ENCODE measurements at places on chromosomes 1 and 21.

DNA sequence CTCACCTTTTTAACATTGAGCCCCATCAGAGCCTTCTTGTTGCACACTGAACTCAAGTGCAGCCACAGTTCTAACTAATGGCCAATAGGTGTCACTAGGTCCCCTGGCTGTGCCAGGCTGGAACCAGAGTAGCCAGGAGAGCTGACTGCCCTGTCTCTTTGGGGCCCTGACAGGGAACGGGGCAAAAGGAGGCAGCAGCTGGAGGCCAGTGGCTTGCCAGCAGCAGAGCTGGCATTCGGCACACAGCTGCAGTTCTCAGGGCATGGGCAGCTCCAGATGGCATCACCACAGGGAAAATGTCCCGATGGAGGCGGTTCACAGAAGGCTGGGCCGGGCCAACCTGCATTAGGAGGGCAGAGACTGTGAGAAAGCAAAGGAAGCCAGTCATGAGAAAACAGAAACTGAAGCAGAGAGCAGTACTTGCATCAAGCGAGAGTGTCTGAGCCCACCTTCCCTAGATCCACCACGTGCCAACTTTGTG is 188.6 kb downstream of the FCRL5 start:
- no peak for DNase-seq

GRCh38 chr1:153028766-153029165 is 2.2 kb upstream of the SPRR1B start:
- DNase-seq = no peak

- DNase-seq = no peak
Observed at GRCh38 chr1:66119148-66119547, 326.5 kb downstream of the PDE4B start.

- DNase-seq = no peak
Observed at GRCh38 chr1:231192620-231193163, 30.8 kb downstream of the TRIM67 start.

GRCh38 chr1:54542962-54543539 is 5.0 kb upstream of the ACOT11 start:
- DNase-seq = no peak

GRCh38 chr1:197911857-197912696 is 5.1 kb upstream of the LHX9 start:
- DNase-seq = no peak

DNA sequence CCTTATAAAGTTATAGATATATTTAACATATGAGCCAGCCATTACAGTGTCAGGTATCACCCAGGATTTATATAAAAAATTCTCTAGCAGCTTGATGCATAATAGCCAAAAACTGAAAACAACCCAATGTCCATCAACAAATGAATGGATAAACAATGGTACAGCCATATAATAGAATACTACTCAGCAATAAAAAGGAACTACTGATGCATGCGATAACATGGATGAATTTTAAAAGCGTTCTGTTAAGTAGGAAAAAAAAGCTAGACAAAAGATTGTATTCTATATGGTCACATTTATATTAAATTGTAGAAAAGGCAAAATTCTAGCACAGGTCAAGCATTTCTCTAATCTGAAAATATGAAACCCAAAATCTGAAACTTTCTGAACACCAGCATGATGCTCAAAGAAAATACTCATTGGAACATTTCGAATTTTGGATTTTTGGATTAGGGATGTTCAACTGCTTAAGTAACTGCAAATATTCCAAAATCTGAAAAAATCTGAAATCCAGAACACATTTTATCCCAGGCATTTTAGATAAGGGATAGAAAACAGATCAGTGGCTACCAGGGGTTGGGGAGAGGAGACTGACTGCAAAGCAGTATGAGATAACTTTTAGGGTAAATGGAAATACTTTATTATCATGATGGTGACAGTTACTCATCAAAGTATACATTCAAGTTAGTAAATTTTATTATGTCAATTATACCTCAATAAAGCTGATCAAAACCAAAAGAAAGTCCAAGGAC is 22.0 kb downstream of the SLC16A1 start:
- no peak for DNase-seq

GRCh38 chr1:33000427-33001026 is 35.9 kb upstream of the RNF19B start:
- no peak for DNase-seq

- DNase-seq = no peak
Observed at GRCh38 chr1:8378178-8378577, 60.3 kb downstream of the SLC45A1 start.

- DNase-seq = no peak
Observed at GRCh38 chr1:9761855-9762254, 61.9 kb downstream of the CLSTN1 start.

DNA sequence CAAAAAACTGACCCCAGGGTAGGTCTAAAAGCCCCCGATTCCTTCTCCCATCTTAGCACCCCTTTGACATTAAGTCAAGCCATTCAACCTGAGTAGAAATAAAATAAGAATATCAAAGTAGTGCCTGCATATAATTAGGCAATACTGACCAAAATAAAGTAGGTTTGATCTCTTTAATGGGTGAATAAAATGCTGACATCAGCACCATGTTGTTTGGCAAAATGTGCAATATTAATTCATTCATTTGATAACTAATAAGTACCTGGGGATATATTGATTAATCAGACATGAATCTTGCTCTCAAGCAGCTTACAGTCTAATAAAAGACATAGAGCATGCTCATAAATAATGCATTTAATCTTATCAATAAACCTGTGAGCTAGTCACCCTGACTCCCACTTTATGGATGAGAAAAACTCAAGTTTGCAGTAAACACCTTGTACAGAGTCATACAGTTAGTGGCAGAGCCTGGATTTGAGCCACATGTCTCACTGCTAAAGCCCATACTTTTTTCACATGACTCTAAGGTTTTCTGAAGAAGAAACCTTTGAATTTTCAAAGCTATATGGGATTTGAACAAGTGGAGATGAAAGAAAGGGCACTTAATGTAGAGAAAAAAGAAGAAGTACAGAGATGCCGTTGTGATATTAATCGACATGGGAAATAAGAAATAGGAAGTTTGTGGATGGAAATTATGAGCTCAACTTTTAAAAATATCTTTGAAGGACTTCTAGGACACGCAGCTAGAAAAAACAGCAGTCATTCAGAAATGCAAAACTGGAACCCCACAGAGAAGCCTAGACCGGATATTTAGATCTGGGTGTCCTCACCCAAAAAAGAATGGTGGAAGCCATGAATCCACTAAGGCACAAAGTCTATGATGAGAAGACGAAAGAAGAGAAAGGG is 183.9 kb downstream of the TOMM20 start:
- no peak for DNase-seq
